ENCODE measurements at places on chromosomes 13 and 19. TPM values are rescaled to one million over a fixed set of nuclear protein-coding genes. Genes with fewer than 3 reads are reported as not detected.

- H3K27me3 ChIP-seq = no peaks in the 10 kb centered on the region
- no peak for DNase-seq
- no peaks in the 10 kb centered on the region for H3K4me1 ChIP-seq
- H3K4me3 ChIP-seq = no peak overlapping the region
Measured at GRCh38 chr19:19562665-19563347, 24.7 kb downstream of the CILP2 start.

GRCh38 chr19:15122331-15123030 is 15.3 kb downstream of the SYDE1 start:
- peaks cover 17% of the 10 kb centered on the region for H3K36me3 ChIP-seq
- DNase-seq = no peak
- H3K4me1 ChIP-seq = peaks cover 15% of the 10 kb centered on the region
- H3K27me3 ChIP-seq = no peaks in the 10 kb centered on the region

KLK11 gene
- total RNA-seq = 0.23 TPM

DNA sequence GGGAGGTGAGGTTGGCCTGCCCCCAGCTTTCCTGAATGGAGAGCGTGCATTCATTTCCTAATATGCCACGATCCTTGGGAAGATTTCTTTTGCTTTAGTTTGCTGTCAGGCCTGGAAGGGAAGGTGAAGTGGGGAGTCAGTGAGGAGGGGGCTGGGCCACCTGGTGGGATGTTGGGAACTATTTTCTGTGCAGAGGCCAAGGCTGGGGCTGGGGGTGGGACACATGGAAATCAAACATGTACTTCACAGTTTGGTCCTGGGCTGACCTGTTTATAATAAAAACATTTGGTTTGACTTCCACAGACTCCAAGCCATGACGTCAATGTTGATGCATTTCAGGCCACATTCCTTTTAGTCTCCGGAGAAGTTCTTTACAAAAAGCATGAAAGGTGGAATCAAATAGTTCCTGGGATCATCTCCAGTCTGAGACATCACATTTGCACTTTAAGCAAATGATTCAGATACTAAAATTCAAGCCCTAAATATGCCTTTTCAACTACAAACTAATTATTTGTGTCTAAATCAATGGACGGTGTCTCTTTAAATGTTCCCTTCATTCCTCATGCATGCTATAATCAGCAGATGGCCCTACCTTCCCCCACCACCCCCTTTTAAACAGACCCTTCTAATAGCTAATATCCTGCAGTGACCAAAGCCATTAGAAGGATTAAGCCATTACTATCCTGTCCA is 41.5 kb upstream of the MEDAG start:
- no peaks in the 10 kb centered on the region for H3K27me3 ChIP-seq
- H3K4me3 ChIP-seq = no peak overlapping the region
- H3K4me1 ChIP-seq = peaks cover 19% of the 10 kb centered on the region
- H3K36me3 ChIP-seq = no peaks in the 10 kb centered on the region

C5AR2 gene
- total RNA-seq = not detected

Data from PC-3 (cell line).